ENCODE measurements at places on chromosomes 16 and 17. TPM values are rescaled to one million over a fixed set of nuclear protein-coding genes. Genes with fewer than 3 reads are reported as not detected.

The RUNDC3A gene
- 24.0 TPM for polyA plus RNA-seq

The PABPN1L gene
- polyA plus RNA-seq, result 0.65 TPM

The CAMKK1 gene
- polyA plus RNA-seq, result 17.1 TPM

The SLC26A11 gene
- polyA plus RNA-seq, result 19.3 TPM

The PIGW gene
- 2.4 TPM for polyA plus RNA-seq

- no peak for DNase-seq
- H3K27ac ChIP-seq, result no peak overlapping the region
- H3K4me1 ChIP-seq, result peaks cover 10% of the 10 kb centered on the region
- no peaks in the 10 kb centered on the region for H3K27me3 ChIP-seq
- H3K4me3 ChIP-seq, result no peak overlapping the region
- H3K36me3 ChIP-seq, result peaks cover 7% of the 10 kb centered on the region
Measured at GRCh38 chr17:39281806-39282205, 56.1 kb upstream of the STAC2 start.

- no peaks in the 10 kb centered on the region for H3K36me3 ChIP-seq
- H3K4me3 ChIP-seq, result no peak overlapping the region
- H3K4me1 ChIP-seq, result no peaks in the 10 kb centered on the region
- no peak for DNase-seq
- no peak overlapping the region for H3K27ac ChIP-seq
Measured at GRCh38 chr17:79711715-79712305, 18.9 kb upstream of the ENPP7 start.

DNA sequence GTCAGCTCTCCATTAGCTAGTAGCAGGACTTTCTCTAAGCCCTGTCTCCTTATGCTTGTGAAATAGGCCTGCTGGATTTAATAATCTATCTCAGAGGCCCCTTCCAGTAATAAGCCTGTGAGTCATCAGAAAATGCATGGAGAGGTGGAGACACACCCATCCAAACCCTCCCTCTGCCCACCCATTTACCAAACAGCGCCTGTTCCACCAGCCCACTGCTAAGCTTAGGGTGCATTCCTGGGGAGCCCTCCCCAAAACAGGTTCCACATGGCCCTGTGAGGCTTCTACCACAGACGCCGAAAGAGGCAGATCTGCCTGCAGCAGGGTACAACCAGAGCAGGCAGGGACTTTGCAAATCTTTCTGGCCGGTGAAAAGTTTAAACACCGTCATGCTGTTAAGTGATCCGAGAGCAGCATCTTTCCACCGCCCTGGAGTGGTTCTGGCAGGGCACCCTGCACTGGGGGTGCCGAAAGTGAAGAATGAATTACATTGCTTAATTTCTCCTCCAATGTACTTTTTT lies 99.3 kb downstream of the GAS7 start:
- no peak for DNase-seq
- H3K4me3 ChIP-seq, result no peak overlapping the region
- no peak overlapping the region for H3K27ac ChIP-seq
- no peaks in the 10 kb centered on the region for H3K36me3 ChIP-seq
- no peaks in the 10 kb centered on the region for H3K4me1 ChIP-seq
- no peaks in the 10 kb centered on the region for H3K27me3 ChIP-seq

- no peak overlapping the region for H3K27ac ChIP-seq
- no peak overlapping the region for H3K4me3 ChIP-seq
- no peaks in the 10 kb centered on the region for H3K36me3 ChIP-seq
- no peaks in the 10 kb centered on the region for H3K4me1 ChIP-seq
Measured at GRCh38 chr17:7060165-7060891, 16.4 kb upstream of the SLC16A11 start.

- no peaks in the 10 kb centered on the region for H3K27me3 ChIP-seq
- no peaks in the 10 kb centered on the region for H3K36me3 ChIP-seq
- H3K27ac ChIP-seq, result no peak overlapping the region
- no peaks in the 10 kb centered on the region for H3K4me1 ChIP-seq
- no peak overlapping the region for H3K4me3 ChIP-seq
Measured at GRCh38 chr16:11480634-11481033, 106.1 kb downstream of the LITAF start.

GRCh38 chr17:81486199-81486810 lies 26.3 kb downstream of the ACTG1 start:
- no peaks in the 10 kb centered on the region for H3K27me3 ChIP-seq
- DNase-seq, result no peak
- H3K27ac ChIP-seq, result no peak overlapping the region
- H3K4me1 ChIP-seq, result peaks cover 21% of the 10 kb centered on the region

DNA sequence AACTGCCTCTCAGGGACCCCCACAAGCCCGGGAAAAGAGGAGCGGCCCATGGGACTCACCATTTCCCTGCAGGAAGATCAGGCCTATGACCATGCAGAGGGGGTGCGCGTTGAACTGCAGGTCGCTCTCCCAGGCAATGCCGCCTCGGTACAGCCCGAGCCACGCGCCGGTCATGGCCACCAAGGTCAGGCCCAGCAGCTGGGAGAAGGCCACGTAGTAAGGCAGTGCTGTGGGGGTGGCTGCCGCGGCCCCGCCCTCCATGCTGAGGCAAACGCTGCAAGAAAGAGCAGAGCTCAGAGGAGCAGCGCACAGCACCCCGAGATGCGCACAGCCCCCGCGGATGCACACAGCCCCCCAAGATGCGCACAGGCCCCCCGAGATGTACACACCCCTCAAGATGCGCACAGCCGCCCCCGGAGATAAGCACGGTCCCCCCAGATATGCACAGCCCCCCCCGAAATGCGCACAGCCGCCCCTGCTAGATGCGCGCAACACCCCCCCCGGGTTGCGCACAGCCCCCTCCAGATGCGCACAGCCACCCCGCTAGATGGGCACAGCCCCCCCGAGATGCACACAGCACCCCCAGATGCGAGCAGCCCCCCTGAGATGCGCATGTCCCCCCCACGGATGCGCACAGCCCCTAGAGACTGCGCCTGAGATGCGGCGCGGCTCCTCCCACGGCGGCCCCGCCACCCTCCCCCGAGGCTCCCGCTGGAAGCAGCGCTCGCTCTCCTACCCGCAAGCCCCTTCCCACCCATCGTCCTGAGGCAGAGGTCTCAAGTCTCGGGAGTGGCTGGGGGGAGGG lies 8.6 kb downstream of the CYB561 start:
- no peak overlapping the region for H3K4me3 ChIP-seq
- no peaks in the 10 kb centered on the region for H3K36me3 ChIP-seq
- peak; percentile 90 for DNase-seq

- no peak for DNase-seq
- peak overlapping the region; percentile 12 for H3K4me3 ChIP-seq
- no peaks in the 10 kb centered on the region for H3K27me3 ChIP-seq
Measured at GRCh38 chr17:73292031-73292531, 19.7 kb downstream of the CDC42EP4 start.

DNA sequence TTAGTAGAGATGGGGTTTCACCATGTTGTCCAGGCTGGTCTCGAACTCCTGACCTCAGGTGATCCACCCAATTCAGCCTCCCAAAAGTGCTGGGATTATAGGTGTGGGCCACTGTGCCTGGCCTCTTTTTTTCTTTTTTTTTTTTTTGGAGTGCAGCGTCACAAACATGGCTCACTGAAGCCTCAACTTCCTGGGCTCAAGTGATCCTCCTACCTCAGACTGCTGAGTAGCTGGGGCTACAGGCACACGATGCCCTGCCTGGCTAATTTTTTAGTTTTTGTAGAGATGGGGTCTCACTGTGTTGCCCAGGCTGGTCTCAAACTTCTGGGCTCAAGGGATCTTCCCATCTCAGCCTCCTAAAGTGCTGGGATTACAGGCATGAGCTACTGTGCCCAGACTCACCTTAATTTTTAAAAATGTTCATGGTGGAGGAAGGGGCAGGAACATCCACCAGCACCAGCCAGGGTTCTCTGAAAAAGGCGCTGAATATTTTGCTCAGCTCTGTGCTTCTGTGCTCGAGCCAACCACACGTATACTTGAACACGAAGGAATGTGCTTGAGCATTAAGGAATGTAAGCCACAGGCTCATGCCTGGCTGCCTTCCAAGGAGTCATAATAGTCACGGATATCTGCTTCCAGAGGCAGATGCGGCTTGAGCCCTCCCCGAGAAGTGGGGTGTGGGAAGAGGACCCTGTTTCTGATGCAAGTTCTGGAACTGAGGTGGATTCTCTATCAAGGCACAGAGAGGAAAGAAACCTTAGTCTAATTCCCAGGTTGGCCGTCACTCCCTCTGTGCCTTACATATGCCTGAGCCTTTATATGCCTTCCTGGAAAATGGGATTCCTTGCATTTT lies 65.5 kb upstream of the CREBBP start:
- no peaks in the 10 kb centered on the region for H3K4me1 ChIP-seq
- no peak overlapping the region for H3K27ac ChIP-seq
- no peaks in the 10 kb centered on the region for H3K27me3 ChIP-seq

DNA sequence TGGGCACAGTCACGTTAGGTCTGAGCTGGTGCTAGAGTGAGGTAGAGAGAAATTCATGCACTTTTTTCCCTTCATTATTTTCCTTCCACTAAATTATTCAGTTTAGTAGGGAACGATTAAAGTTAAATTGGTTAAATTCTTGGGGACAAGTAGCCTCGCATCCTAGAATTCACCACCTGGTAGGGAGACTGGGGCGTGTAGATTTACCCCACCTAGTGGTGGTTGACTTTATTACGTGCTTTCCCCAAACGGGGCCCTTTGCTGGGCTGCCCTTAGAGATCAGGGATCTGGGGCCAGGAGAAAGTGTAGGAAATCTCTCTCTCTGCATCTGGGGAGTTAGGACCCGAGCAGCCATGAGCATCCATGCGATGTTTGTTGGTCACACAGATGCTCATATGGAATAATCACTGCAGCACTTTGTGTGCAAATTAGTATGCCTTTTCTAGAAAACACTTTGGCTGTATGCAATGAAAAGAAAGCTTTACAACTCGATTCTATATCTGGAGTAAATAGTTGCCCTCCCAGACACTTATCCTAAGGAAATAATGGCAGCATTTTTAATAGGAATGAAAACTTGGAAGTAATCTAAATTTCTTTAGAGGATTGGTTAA lies 107.0 kb downstream of the PLCG2 start:
- no peaks in the 10 kb centered on the region for H3K36me3 ChIP-seq
- no peak for DNase-seq
- H3K4me1 ChIP-seq, result no peaks in the 10 kb centered on the region
- no peak overlapping the region for H3K27ac ChIP-seq
- no peak overlapping the region for H3K4me3 ChIP-seq
- no peaks in the 10 kb centered on the region for H3K27me3 ChIP-seq

Data from pancreas (tissue), 10 donors.